ENCODE measurements at places on chromosomes 2 and 18.
A peak's percentile ranks its signal among the peaks of the same experiment; 100 is the strongest.

DNA sequence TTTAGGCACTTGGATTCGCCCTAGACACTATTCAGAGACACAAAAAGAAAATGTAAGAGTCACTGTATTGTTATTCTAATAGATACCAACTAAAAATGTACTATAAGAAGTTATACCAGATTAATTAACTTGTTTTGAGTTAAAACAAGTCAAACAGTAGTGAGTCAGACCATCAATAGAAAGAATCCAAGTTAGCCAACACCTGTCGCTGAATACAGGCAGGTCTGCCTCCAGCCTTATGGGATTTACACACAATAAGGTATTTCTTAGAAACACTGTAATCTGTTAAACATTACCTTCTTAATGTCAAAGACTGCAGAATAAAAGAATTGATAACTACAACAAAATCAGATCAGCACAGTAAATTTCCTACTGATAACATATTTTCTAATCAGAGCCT, 181.4 kb downstream of the DYM start:
- no peak for DNase-seq

- DNase-seq: peak; percentile 28
These were observed 94.1 kb downstream of the FAM161A start for GRCh38 chr2:61759718-61760117.

- DNase-seq: no peak
These were observed 329.6 kb downstream of the MBD2 start for GRCh38 chr18:53894675-53895442.

- DNase-seq: peak; percentile 3
These were observed 70.3 kb downstream of the VWC2L start for GRCh38 chr2:214481204-214481603.

DNA sequence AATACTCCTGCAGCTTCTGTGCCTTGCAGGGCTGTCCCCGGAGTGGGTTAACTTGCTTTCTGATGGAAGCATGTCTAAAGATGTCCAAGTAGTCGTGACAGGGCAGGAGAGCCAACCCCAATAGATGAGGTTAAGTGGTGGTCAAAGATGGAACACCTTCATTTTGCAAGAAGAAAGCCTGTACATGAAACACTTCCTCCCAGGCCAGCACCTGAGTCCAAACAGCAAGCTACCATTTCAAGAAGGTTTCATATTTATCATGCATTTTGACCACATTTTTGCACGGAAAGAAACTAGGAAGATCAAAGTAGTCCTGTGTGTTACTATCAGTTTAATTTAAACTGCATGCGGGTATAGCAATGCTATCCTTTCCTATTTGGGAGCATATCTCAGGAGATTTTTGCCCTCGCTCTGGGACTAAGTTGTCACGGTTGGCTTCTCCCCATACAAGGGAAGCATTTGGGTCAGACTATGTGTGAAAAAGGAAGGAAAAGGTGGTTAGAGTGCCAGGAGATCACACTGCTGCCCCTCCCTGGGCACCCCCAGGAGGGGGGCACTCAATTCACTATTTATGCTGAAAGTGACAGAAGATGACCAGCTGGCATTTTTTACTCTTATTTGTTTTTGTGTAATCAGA, 187.6 kb downstream of the ZNF521 start:
- DNase-seq: no peak

GRCh38 chr18:49479381-49480137, 7.5 kb downstream of the C18orf32 start:
- no peak for DNase-seq

DNA sequence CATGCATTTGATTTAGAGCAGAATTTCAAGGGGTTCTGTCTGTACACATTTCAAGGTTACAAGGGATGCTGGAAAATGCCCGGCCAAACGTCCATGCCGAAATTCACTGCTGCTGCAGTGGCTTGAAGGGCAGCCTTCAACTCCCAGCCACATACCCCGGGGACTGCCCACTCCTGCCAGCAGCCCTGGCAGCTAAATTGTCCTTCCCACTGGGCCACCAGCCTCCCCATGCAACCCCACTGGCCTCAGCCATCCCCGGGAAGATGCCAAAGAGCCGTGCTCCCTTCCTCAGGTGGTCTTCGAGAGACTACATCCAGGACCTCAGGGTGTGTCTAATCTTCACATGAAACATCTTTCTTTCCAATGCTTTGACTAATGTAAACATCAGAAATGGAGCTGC, 478.7 kb upstream of the MYT1L start:
- no peak for DNase-seq

DNA sequence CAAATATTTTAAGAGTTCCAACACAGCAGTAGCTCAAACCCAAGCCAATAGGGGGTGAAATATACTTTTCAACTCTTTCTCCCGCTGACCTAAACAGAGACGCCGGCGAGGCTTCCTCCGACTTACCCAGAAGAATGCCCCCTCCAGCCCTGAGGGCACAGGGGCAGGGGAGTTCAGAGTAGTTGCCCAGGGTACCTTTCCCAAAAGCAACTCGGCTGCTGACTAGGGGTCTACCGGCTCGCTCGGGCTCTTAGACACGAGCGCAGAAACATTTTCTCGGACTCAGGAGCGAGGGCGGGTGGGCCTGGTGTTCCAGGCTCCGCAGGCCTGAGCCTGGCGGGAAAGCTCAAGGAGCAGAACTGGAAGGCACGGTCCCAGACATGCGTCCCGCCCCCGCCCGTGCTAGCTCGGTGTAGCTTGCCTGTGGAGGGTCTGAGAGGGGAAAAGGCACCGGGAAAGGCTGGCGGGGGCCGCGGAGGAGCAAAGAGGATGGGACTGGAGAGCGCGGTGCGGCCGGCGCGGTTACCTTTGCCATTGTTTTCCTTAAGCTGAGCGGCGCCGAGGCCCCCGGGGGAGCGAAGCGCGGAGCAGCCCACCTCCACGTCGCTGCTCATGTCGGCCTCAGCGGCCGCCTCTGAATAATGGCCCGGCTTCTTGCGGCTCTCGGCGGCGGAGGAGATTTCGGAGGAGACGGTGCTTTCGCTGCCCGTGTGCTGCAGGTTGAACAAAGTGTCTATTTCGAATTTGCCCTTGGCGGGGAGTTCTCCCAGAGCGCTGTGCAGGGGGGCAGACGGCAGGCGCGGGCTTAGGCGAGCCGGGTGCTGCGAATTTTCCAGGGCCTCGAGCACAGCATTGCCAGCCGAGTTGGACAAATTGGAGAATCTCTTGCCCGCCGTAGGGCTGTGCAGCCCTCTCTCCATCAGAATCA, 674 bp downstream of the EVX2 start:
- DNase-seq: no peak

- DNase-seq: no peak
These were observed 57.1 kb upstream of the GPR45 start for GRCh38 chr2:105184420-105184819.

GRCh38 chr2:3435445-3435844, 56.0 kb downstream of the TRAPPC12 start:
- no peak for DNase-seq

GRCh38 chr18:68034296-68034695, 517.8 kb upstream of the DSEL start:
- DNase-seq: no peak

- DNase-seq: no peak
These were observed 144.2 kb upstream of the LRRTM4 start for GRCh38 chr2:77666251-77666980.

- no peak for DNase-seq
These were observed 894.7 kb downstream of the TMEM182 start for GRCh38 chr2:103656558-103656957.

- no peak for DNase-seq
These were observed 79.7 kb downstream of the EHBP1 start for GRCh38 chr2:62785216-62785615.

- no peak for DNase-seq
These were observed 98.8 kb downstream of the TRABD2A start for GRCh38 chr2:84781942-84782716.

DNA sequence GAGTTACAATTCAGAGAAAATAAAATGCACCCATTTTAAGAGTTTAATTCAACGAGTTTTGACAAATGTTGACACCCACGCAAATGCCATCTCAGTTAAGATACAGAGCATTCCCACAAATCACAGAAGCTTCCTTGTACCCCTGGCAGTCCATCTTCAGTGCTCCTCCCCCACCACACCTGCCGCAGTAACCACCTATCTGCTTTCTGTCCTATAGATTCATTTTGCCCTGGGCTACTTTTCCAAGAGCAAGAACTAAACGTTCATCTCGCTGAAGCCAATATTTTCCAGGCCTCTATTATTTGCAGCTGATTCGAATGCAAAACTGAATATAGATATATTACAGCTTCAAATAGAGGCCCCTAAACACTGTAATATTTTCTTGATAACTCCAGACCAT, 13.4 kb upstream of the HPCAL1 start:
- no peak for DNase-seq

DNA sequence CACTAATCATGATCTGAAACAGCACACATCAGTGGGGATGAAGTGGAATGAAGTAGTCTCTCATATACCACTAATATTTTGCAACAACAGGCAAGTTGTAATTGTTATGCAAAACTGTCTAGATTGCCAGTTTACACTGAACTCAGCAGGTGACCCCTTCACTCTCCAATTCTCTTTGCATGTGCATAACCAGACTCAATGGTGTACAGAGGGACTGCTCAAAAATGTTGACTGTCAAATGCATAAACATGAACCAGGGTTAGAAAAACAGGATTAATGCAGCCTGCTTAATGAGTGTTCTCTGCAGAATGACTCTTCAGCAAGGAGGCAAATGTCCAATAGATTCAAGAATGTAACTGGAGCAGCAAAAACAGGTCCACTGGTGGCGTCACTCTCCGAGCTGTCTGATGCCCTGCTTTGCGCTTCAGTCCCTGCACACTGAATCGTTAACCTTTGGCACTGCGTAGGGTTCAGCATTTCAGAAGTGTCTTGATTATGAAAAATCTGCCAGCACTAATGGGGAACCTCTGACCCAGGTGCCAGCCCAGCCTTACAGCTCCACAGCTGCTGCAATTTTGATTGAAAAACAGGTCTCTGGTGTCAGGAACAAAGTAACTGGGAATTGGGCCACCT, 209.3 kb downstream of the TDRD15 start:
- DNase-seq: no peak

- DNase-seq: no peak
These were observed 87.6 kb downstream of the PLCL1 start for GRCh38 chr2:197891897-197892442.

- no peak for DNase-seq
These were observed 3.5 kb upstream of the NAGK start for GRCh38 chr2:71064754-71065621.

GRCh38 chr2:73987109-73987947, 2.6 kb downstream of the TET3 start:
- DNase-seq: no peak

DNA sequence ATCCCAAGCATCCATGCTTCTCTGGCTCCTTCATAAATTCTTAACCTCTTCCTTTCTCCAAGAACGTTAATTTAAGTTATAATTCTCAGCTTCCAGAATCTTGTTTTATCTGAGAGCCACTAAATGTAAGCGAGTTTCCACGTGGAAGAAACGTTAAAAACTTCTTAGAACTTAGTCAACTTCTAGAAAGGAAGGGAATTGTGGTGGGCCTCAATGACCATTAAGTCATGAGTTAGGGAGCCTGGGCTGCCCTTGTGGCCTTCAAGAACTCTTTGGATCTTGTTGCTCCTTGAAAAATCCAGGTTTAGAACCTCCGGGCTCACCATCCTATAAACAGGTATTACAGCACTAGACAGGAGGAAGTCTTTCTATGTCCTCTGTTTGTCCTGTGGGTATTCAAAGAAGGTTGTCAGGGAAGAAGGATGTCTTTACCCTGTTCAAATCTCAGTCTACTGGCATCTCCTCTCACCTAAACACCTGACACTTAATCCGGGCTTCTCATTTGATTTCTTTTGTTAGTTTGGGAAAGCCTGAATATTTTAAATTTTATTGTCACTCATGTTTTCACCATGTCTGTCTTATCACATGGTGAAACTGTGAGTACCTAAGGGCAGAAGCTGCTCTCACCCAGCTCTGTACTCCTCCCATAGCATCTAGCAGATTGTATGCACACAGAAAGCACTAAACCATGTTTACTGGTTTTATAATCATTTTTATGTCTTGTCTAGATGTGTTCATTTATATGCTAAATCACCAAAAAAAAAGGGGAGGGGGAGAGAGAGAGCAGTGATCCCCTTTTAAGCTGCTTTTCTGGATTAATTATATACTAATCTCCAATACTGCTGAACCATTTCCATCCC, 6.3 kb downstream of the RND3 start:
- DNase-seq: no peak

- no peak for DNase-seq
These were observed 326.4 kb downstream of the NR4A2 start for GRCh38 chr2:156005999-156006712.

DNA sequence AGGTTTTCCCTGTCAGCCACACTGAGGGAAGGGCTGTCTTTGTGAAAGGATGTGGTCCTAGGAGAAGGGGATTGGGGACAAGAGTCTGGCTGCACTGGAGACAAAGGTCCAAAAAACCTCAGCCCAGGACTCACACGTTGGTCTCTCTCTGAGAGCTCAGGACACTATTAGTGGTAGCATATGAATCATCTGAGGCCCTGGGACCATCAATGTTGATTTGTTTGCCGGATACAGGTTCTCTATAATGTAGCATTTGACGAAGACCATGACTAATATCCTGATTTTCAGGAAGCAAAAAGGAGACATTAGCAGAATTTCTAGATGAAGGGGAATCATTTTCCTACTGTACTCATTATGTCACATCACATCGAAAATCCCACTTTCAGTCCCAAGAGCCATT, 22.2 kb upstream of the DNAH6 start:
- no peak for DNase-seq

DNA sequence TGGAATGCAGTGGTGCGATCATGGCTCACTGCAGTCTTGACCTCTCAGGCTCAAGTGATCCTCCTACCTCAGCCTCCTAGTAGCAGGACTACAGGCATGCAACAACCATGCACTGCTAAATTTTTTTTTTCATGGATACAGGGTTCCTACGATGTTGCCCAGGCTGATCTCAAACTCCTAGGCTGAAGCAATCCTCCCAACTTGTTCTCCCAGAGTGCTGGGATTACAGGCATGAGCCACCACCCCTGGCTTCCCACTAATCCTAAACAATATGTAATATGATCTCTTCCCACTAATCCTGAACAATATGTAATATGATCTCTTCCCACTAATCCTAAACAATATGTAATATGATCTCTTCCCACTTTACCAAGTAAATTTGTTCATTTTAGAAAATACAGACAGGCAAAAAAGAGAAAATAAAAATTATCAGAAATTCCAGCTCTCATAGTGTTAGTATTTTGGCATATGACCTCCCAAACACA, 33.7 kb upstream of the C18orf32 start:
- DNase-seq: no peak

GRCh38 chr2:167832868-167833287, 414.5 kb downstream of the STK39 start:
- DNase-seq: no peak

DNA sequence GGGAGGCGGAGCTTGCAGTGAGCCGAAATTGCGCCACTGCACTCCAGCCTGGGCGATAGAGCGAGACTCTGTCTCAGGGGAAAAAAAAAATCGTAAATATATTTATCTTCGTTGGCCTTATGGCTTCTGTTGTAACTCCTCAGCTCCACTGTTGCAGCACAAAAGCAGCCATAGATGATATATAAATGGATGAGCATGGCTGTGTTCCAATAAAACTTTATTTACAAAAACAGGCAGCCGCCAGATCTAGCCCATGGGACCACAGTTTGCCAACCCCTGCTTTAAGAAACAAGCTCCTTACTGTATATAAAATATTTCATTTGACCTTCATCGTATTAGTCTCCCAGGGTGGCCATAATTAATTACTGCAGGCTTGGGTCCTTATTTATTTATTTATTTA, 20.1 kb downstream of the ST8SIA3 start:
- no peak for DNase-seq
